Stimulated activated CD4-positive, alpha-beta T cell treated with anti-CD3 and anti-CD28 coated beads, TNF-alpha, amount 100 ng/mL, for 1 hour (primary cell): ENCODE measurements at places on chromosomes 11 and 22.

GRCh38 chr11:35138943-35139721, at the start of gene CD44:
Gene CD44 (plus strand): TSS chr11:35139171. CDS start chr11:35139304, 133 bp downstream.
- DNase-seq: peak; percentile 64

DNA sequence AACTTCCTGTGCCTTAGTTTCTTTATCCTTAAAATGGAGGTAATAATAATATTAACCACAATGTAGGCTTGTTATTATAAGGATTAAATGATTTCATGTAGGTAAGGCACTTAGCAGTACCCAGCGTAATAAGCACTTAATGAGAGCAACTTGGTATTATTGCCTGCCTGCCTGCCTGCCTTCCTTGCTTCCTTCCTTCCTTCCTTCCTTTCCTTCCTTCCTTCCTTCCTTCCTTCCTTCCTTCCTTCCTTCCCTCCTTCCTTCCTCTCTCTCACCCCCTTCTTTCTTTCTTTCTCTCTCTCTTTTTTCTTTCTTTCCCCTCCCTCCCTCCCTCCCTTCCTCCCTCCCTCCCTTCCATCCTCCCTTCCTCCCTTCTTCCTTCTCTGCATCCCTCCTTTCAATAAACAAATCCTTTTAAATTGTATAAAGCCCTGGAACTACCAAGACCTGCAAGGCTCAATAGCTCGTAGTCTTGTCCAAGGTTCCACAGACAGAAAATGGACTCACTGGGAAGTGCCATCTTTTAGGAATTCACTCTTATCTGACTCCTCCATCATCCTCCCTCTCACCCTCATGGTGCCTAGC, 20.7 kb upstream of the TIMP3 start:
- DNase-seq: no peak

GRCh38 chr11:29227811-29228210, 789.0 kb downstream of the KCNA4 start:
- no peak for DNase-seq

DNA sequence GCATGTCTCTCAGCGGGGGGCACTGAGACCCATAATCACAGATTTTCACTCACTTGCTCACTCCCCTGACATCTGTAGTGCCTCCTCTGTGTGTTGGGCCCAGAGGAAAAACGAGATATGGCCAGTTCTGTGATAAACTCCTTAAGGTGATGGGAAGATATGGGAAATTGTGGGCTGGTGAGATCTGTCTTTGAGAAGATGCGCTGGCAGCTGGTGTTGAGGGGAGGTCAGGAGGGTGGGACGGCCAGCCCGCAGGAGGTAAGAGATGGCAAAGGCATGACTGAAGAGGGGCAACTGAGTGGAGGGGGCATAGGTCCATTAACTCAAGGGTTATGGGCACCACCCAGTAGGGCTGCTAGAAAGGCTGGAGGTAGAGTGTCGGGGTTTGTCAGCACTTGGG, 60.1 kb upstream of the CLTCL1 start:
- no peak for DNase-seq

DNA sequence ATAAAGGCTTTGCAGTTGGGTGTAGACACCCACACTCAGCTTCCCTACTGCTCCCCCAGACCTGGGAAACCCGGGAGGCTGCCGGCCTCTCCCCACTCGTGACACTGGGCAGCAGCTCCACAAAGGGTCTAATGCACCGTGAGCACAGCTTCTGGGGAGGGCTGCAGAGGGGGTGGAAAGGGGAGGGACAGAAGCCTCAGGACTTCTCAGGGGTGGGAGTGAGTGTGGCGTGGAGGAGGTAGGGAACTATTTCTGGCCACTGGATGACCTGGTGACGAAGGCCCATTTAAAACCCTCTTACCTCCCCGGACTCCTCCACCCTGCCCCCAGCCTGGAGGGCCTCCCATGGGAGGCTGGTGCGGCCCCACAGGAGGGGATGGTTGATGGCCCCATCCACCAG, 56.6 kb downstream of the MACROD1 start:
- no peak for DNase-seq
